ENCODE measurements at places on chromosomes 7 and 10. TPM values are rescaled to one million over a fixed set of nuclear protein-coding genes. Genes with fewer than 3 reads are reported as not detected.

Gene TMEM176B
- polyA plus RNA-seq, result 218 TPM

GRCh38 chr10:96406091-96406490 lies 47.3 kb upstream of the OPALIN start:
- H3K36me3 ChIP-seq, result no peaks in the 10 kb centered on the region
- H3K27ac ChIP-seq, result no peak overlapping the region
- no peak overlapping the region for H3K4me3 ChIP-seq

DNA sequence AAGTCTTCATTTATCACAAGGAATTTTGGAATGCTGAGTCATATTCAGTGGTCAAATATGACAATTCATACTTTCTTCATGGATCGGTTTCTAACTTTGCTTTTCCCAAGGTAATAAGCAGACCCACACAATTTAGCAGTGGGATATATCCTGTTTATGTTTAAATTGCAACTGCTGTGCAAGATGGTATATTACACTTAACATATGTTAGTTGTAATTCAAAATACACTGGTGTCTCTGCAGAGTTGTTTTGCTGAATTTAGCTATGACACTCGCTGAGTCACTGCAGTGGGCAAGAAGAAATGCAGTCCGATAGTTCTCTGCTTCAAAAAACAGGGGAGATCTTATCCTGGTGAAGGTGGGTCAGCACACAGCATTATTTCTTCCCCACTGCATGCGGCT lies 194.8 kb upstream of the PTN start:
- no peaks in the 10 kb centered on the region for H3K36me3 ChIP-seq
- H3K27ac ChIP-seq, result no peak overlapping the region
- no peaks in the 10 kb centered on the region for H3K27me3 ChIP-seq

- DNase-seq, result no peak
- no peak overlapping the region for H3K4me3 ChIP-seq
- H3K27ac ChIP-seq, result no peak overlapping the region
Observed at GRCh38 chr10:90470966-90471365, 386.9 kb downstream of the HTR7 start.

GRCh38 chr10:95321554-95322301 lies 30.9 kb upstream of the PDLIM1 start:
- DNase-seq, result no peak
- no peak overlapping the region for H3K4me3 ChIP-seq
- peaks cover 20% of the 10 kb centered on the region for H3K36me3 ChIP-seq
- H3K27me3 ChIP-seq, result no peaks in the 10 kb centered on the region

DNA sequence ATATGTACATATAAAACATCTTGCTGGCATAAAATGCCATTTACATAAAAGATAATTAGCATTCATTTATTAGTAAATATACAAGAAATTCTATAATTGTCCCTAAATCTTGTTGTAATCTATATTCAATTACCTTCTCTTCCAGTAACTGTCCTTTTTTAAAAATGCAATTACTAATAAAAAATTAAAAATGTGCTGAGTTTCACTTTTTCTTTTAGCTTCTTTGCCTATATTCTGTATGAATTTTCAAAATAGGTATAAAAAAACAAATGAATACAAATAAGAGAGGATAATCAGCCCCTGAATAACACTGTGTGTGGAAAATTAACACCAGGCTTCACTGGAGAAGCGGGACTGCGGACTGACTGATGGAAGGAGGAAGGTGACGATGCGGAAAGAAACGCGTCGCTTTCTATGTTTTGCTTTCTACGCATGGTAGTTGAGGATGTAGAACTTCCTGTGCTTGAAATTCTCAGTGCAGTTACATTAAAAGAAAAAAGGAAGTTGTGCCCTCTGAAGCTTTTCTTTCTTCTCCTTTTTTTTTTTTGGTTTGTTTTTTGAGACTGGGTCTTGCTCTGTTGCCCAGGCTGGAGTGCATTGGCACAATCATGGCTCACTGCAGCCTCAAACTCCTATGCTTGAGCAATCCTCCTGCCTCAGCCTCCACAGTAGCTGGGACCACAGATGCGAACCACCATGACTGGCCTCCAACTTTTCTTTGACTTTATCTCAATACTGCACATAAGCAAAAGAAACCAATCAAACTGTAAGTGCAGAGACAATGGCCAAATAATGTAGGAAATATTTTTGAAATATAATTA lies 7.4 kb upstream of the ZMYND11 start:
- no peaks in the 10 kb centered on the region for H3K27me3 ChIP-seq
- no peaks in the 10 kb centered on the region for H3K36me3 ChIP-seq
- peak; percentile 18 for DNase-seq
- no peak overlapping the region for H3K4me3 ChIP-seq

DNA sequence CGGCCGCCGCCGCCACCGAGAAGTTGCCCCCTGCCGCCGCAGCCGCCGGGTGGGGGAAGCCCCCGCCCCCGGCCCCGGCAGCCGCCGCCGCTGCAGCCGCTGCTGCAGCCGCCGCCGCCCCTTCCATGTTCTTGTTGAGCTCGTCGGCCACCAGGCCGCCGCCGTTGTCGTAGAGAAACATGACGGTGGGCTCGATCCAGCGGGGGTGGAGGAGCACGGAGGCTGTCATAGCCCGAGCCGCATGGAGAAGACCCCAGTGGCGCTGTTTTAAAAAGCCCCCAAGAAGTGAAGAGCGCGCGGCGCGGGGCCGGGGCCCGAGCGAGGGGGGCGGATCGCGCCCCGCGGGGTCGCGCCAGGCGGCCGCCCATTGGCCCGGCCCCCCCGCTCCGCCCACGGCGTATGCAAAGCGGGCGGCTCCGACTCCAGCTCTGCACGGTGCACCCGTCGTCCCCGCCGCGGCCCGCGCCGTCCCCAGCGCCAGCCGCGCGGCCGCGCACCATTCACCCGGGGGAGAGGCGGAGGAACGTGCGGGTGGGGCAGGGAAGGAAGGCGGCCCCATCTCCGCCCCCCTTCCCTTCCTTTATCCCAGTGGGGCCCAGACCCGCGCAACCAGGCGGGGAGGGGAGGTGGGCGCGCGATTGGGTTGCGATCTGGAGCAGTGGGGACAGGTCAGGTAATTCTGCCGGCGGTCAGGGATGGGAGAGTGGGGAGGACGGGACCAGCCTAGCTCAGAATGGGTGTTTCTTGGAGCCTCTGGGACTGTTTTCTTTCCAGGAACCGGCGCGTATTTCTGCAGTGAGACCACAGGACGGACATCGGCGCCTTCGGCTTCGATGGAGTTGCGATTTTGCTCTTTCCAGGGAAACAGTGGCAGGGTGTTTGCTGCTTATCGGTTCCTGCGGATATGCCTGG lies at the start of gene HOXA13:
Gene HOXA13 (minus strand): TSS at position 243 of the 912 bp plus-strand sequence. CDS start 14 bp downstream, at position 229.
- H3K4me1 ChIP-seq, result no peaks in the 10 kb centered on the region
- H3K4me3 ChIP-seq, result peak within 1 kb of the TSS; percentile 69
- H3K27ac ChIP-seq, result no peak within 1 kb of the TSS
- no peak for DNase-seq

Data from small intestine (tissue), 16 donors.